ENCODE measurements at places on chromosomes 2 and 18. TPM values are rescaled to one million over a fixed set of nuclear protein-coding genes. Genes with fewer than 3 reads are reported as not detected.

- no peak for DNase-seq
Observed at GRCh38 chr2:10236571-10237391, 65.9 kb upstream of the HPCAL1 start.

DNA sequence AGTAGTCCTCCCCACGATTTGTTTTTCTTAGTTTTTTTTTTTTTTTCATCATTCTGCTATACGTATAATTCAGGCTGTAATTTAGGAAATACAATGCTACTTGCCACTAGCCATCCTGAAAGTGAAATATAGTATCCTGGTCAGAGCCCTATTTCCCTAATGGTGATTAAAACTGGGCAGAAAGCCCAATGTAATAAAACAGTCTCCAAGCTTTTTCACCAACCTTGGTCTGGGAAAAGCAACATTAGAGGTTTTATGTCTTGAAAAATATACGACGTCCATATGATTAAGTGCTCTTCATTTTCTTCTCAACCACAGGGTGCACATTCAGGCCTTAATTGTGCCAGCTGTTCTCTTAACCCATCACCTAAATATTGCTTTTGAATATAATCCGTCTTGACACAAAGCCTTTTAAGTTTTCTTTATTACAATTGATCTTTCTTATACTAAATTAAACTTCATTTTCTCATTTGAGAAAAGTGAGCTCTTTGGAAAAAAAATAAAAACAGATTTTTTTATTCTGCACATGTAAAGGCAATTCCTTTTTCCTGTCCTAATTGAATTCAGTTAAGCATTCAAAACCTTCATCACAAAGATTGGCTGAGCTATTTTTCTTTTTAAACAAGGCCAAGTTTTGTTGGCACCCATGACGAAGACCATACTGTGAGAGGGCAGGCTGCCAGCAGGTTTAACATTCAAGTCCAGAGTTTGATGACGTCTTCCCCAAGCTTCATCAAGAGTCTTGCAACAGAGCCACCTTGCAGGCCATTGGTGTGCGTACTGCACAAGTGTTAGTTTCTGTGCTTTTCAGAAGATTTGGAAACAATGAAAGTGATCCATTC lies 52.7 kb downstream of the MAP2 start:
- DNase-seq: no peak

- no peak for DNase-seq
Observed at GRCh38 chr2:118386641-118387302, 298.5 kb downstream of the INSIG2 start.

The BUB1 gene
- 3.5 TPM for total RNA-seq

GRCh38 chr2:180015951-180016709 lies 9.0 kb upstream of the CWC22 start:
- DNase-seq: no peak

The ANKMY1 gene
- 22.6 TPM for total RNA-seq

DNA sequence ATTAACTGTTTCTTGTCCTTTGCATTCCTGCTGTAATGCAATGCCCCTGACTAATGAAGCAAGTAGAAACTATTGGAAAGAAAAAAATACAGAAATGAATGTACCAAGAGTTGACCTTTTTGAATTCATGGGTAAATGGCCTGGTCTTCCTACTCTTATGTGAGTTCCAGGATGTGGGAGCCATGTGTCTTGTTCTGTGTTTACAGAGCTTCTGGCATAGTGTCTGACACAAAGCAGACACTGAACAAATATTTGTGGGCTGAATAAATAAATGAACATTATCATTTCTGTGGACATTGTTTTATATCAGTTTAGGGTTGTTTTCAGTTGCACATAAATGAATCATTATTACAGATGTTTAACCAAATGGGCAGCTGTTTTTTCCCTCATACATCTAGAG lies 155.5 kb downstream of the CD8B2 start:
- no peak for DNase-seq

The APLF gene
- 10.0 TPM for total RNA-seq

GRCh38 chr2:5519286-5519685 lies 172.9 kb upstream of the SOX11 start:
- DNase-seq: no peak

DNA sequence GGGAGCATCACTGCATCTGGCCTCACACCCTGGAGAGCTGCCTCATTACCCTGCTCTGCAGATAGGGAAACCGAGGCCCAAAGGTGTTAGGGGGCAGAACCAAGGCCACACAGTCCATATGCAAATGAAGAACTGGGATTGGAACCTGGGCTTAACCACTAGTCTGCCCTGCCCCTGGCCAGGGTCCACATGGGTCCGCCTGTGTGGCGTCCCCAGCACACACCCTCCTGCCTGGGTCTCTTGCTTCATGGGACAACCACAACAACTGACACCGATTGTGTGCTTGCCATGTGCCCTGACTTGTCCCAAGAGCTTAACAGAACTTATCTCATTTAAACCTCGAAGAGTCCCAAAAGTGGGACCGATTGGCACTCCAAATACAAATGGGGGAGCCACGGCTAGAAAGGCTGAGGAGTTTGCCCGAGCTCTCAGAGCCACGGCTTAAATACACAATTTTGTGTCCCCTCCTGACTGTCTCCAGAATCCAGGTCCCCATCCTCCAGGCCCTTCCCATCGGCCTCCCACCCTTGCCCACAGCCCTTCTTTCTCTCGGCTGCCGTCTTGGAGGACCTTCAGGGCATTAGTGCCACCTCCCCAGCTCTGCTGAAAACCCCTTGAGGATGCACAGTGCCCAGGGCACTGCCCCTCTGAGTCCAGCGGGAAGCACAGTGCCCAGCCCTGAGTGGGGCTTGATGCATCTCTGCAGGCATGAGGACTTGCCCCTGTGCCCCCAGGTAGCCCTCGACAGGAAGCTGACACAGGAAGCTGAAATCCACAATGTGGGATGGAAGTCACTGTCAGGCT lies 5.8 kb upstream of the DUSP2 start:
- no peak for DNase-seq

DNA sequence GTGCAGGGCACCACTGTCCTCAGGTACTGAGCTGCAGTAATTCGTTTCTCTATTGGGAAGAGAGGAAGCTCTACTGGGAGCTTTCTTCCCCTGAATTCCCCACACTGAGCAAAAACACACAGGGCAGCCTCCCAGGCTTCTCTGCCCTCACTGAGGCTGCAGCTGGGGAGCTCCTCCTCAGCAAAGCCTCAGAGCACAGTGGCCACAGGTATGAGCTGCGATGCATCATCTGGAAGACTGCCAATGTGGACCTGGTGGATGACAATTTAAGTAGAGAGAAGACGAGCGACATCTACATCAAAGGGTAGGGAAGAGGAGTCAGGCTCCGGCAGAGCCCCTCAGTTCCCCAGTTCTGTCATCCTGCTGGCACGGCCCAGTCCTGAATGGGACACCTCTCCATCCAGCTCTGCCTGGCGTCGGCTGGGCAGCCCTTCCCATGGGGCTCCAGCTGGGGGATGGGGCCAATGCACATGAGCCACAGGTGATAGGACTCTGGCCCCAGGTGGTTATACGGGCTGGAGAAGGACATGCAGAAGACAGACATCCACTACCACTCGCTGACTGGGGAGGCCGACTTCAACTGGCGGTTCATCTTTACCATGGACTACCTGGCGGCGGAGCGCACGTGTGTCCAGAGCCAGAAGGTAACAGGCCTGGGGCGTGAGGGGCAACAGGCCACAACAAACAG lies 37.6 kb downstream of the LMAN2L start:
- peak; percentile 65 for DNase-seq

DNA sequence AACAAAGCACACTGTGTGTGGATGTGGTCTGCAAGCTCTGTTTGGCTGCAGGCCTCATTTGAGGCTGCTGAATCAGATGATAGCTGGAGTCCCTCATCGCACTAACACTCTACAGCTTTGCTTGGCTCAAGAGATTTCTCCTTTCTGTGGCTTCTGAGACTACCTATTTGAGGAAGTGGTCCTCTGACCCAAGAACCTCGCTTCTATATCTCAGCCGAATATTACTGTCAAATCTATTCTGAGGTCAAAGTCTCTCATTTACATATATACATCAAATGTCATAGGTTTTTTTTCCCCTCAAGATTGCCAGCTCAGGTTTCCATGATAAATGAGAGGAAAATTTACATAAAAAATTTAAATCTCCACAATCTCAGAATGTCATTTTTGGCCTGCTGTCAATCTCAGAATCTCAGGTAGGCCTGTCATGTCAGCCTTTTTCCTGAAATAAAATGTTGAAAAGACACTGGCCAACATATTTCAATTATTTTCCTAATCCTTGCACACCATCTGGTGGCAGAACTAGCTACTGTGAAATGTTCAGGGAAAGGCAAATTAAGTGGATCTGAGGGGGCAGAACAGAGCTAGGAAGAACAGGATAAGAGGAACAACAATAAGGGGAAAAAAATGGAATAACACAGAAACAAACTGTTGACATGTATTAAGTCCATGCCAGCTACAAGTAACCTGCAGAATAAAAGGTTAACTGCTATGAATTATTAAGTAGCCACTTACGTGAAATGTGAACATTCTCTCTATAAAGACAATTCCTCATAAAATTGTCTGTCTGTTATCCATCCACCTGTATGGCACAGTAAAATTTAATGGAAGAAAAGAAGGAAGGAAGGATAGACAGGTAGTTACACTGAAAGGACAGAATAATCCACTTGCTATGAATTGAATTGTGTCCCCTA lies 39.3 kb downstream of the AP1S3 start:
- DNase-seq: no peak

DNA sequence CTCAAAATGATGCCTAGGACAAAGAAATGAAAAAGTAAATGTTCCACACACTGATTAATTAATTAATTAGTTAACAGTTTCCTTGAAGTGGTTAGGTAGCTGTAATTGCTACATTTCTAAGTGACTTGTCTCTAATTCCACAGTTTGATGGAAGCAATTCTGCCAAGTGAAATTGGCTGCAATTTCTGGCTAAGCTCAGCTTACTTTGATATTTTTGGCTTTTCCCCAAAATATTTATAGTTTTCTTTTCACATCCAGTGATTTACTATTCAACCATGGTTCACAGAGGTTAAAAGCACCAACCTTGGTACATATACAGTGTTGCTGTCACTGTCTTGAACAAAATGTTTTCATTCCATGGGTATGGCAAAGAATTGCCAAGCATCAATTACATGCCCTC lies 459.5 kb upstream of the CDH20 start:
- DNase-seq: no peak

The PTPRN gene
- not detected for total RNA-seq

Data from lower leg skin (tissue), 4 donors.